ENCODE measurements at places on chromosomes 1 and 21. TPM values are rescaled to one million over a fixed set of nuclear protein-coding genes. Genes with fewer than 3 reads are reported as not detected.

B3GALT2 gene
- 1.8 TPM for total RNA-seq

CDC7 gene
- 6.4 TPM for total RNA-seq

AADACL4 gene
- not detected for total RNA-seq

LAPTM5 gene
- 3.7 TPM for total RNA-seq

TMPRSS3 gene
- total RNA-seq: not detected

OR6N1 gene
- not detected for total RNA-seq

RYR2 gene
- 0.08 TPM for total RNA-seq

COL11A1 gene
- total RNA-seq: 8.0 TPM

SYPL2 gene
- under 0.01 TPM for total RNA-seq

CASQ2 gene
- total RNA-seq: not detected

CYYR1 gene
- 1.4 TPM for total RNA-seq

CR1L gene
- total RNA-seq: not detected

LCE1D gene
- not detected for total RNA-seq

EFNA3 gene
- 1.7 TPM for total RNA-seq

GPR157 gene
- 4.0 TPM for total RNA-seq

CCDC28B gene
- total RNA-seq: 24.6 TPM

LAMB3 gene
- 4.8 TPM for total RNA-seq

F5 gene
- total RNA-seq: not detected

SERPINC1 gene
- 0.13 TPM for total RNA-seq

PCNX2 gene
- total RNA-seq: 10.9 TPM

WNT2B gene
- 0.39 TPM for total RNA-seq

MFN2 gene
- total RNA-seq: 49.3 TPM

FAM20B gene
- 19.1 TPM for total RNA-seq

FBXO2 gene
- total RNA-seq: 1.6 TPM

CELA2A gene
- not detected for total RNA-seq

TLCD4 gene
- 0.78 TPM for total RNA-seq

SLC37A1 gene
- 2.0 TPM for total RNA-seq

CLCA2 gene
- not detected for total RNA-seq

LDLRAD1 gene
- not detected for total RNA-seq

ZNF644 gene
- 40.4 TPM for total RNA-seq

KMO gene
- not detected for total RNA-seq

MMEL1 gene
- 0.32 TPM for total RNA-seq

SPATA17 gene
- total RNA-seq: 1.0 TPM

HS2ST1 gene
- 27.8 TPM for total RNA-seq

C1QA gene
- total RNA-seq: not detected

OR2M3 gene
- total RNA-seq: not detected

KRTAP20-1 gene
- total RNA-seq: not detected

ZBTB21 gene
- total RNA-seq: 11.9 TPM

CD101 gene
- 0.32 TPM for total RNA-seq

OR2L13 gene
- total RNA-seq: not detected

ZNF593OS gene
- not detected for total RNA-seq

DMRTA2 gene
- total RNA-seq: under 0.01 TPM

CCDC30 gene
- 0.13 TPM for total RNA-seq

CHIA gene
- total RNA-seq: not detected

OR2L2 gene
- not detected for total RNA-seq
